ENCODE measurements at places on chromosomes 12 and 14.
A peak's percentile ranks its signal among the peaks of the same experiment; 100 is the strongest.

GRCh38 chr14:59398841-59399240, 66.3 kb downstream of the GPR135 start:
- peak; percentile 21 for DNase-seq

GRCh38 chr14:30991408-30991807, 34.0 kb upstream of the AP4S1 start:
- no peak for DNase-seq

GRCh38 chr12:96091833-96092232, 56.4 kb upstream of the LTA4H start:
- no peak for DNase-seq

DNA sequence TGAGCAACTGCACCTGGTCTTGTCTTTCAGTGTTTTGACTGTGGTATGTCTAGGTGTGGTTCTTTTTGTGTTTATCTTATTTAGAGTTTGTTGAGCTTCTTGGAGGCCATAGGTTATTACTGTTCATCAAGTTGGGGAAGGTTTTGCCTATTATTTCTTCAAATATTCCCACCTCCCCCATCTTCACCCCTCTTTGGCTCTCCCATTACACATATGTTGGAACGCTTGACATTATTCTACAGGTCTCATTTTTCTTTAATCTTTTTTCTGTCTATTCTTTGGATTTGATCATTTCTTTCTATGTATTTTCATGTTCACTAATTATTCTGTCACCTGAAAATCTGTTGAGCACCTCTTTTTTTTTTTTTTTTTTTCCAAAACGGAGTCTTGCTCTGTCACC, 16.2 kb downstream of the MAPKAPK5 start:
- no peak for DNase-seq

DNA sequence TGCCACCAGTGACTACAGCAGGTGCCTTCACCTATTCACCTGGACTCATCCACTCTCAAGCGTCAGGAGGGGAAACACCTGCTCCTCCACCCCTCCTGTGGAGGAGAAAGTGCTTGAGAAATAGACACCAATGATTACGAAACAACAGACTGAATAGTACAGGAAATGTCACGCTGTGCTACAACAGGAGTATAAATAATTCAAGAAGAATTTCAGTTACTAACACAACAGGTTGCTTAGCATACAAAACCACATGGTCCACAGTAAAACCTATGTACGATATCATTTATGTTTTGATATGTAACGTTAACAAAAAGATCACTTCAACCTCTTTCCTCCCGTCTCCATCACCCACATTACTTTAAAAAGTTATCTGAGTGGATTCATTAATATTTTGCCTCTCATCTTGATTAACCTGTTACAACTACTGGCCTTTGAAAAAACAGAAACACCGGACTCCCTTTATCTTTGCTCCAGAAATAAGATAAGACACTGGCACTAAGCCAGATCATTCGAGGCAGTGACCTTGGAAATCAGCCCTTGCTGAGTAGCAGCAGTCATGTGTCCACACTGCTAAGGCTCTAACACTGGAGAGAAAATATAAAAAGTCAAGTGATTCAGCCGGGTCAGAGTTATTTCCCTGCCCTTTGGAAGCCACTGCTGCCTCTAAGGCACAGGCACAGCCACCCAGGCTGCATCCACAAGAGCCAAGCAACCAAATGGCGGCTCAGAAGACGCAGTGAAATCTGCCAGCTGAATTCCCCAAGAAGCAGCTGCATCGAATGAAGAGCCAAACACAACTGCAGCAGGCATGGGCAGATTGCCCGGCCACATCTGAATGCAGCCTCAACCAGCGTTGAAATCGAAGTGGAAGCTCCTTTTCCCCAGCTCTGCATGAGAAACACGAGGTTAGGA, 40.9 kb downstream of the NT5DC3 start:
- DNase-seq = peak; percentile 72

Measured in CD14-positive monocyte (primary cell).